Glutamatergic neuron (in vitro differentiated cells): ENCODE measurements at places on chromosomes 6 and 20. TPM values are rescaled to one million over a fixed set of nuclear protein-coding genes. Genes with fewer than 3 reads are reported as not detected.

Gene ADGRG6
- total RNA-seq, result not detected

- no peak overlapping the region for H3K27ac ChIP-seq
- no peak for DNase-seq
- H3K27me3 ChIP-seq, result peaks cover 7% of the 10 kb centered on the region
These were observed 155.7 kb upstream of the PRSS16 start for GRCh38 chr6:27091661-27092315.

DNA sequence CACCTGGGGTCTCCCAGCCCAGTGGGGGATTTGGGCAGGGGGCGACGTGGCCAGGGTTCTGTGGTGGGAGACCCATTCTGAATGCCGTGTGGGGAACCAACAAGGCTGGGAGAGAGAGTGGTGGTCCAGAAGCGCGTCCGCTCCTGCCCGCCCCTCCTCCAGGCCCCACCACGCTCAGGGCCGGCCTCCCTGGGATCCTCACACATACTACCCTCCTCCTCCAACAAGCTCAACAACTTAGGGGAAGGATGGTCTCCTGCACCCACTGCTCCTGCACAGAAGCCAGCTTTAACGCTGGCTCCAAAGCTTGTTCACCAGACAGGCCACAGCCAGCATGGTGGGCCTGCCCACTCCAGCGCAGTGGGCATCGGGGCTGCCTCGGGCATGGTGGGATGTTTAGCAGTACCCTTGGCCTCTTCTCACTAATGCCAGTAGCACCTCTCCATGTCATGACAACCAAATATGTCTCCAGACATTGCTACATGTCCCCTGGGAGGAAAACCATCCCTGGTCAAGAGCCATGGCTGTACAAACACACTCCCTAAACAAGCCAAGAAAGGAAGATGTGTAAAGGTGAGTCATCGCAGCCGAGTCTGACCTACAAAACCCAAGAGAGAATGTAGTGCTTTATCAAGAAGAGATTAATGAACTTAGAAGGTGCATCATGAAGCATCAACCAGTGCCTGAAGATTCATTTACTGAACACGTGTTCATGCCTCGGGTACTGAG, 75.7 kb downstream of the BMP7 start:
- no peaks in the 10 kb centered on the region for H3K27me3 ChIP-seq
- no peak for DNase-seq
- no peaks in the 10 kb centered on the region for H3K4me1 ChIP-seq
- no peak overlapping the region for H3K27ac ChIP-seq

Gene SAMD10
- 3.1 TPM for total RNA-seq

DNA sequence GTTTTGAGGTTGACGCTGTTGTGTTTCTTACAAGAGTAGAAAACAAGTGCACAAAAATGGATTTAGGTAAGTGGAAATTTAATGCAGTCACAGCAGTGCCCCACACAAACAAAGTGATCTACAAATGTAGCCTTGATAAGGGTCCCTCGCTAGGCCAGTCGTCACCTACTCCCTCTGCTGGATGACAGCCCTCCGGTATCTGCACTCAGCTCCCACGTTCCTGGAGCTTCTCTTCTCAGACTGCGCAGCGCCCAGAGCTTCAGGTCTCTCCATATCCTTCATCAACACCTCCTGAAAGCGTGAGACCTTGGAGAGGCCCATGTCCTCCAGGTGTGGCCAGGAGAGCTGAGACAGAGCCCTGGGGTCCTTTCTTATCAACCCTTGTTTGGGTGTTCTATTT, 58.3 kb upstream of the MAP3K4 start:
- peaks cover 5% of the 10 kb centered on the region for H3K36me3 ChIP-seq
- DNase-seq, result peak; percentile 35
- no peak overlapping the region for H3K27ac ChIP-seq
- H3K4me3 ChIP-seq, result no peak overlapping the region
- H3K27me3 ChIP-seq, result peaks cover 2% of the 10 kb centered on the region

GRCh38 chr6:127547904-127548649, 28.9 kb upstream of the C6orf58 start:
- DNase-seq, result no peak
- H3K4me3 ChIP-seq, result no peak overlapping the region
- no peaks in the 10 kb centered on the region for H3K4me1 ChIP-seq
- H3K27me3 ChIP-seq, result no peaks in the 10 kb centered on the region
- H3K27ac ChIP-seq, result no peak overlapping the region

DNA sequence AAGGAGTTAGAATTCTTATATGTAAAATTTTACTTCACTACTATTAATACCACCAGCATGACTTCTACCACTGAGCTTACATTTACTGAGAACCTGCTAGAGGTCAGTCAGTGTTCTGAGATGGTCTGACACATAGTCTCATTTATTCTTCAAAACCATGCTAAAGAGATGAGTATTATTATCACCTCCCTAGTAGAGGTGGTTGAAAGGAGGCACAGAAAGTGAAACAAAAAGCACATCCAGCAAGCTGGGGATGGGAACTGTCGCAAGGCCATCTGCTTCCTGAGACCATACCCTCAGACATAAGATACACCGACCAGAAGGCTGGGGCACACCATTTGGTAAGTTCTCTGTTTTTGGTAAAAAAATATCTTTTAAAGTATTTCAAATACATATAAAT, 137.7 kb downstream of the INSM1 start:
- no peak for DNase-seq
- H3K4me3 ChIP-seq, result no peak overlapping the region
- H3K27ac ChIP-seq, result no peak overlapping the region
- H3K27me3 ChIP-seq, result peaks cover 2% of the 10 kb centered on the region
- H3K4me1 ChIP-seq, result peaks cover 28% of the 10 kb centered on the region

Gene CRYBG1
- total RNA-seq, result 0.15 TPM

Gene ZSCAN9
- total RNA-seq, result 54.0 TPM
